GM23338 (cell line): ENCODE measurements at places on chromosomes 5 and 9.

DNA sequence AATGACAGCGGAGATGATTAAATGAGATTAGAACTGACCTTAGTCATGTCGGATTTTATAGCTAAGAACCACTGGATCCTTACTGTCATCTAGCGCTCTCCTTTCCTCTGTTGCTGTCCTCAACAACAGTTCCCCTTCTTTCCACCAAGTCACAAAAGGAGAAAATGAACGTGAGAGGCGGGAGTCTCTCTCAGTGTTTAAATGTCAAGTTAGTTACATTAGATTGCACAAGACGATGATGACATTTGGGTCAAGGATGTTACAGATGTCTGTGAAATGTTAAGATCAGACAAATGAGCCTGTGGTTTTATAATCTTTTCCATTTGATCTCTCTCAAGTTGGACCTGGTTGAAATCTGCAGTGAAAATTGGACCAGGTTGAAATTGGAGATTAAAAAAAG lies 53.5 kb downstream of the FBXO38 start:
- no peak for DNase-seq
- peaks cover 43% of the 10 kb centered on the region for H3K36me3 ChIP-seq
- H3K27ac ChIP-seq, result no peak overlapping the region
- H3K4me1 ChIP-seq, result no peaks in the 10 kb centered on the region

GRCh38 chr9:82254646-82255367 lies 266.2 kb downstream of the SPATA31D1 start:
- H3K27ac ChIP-seq, result no peak overlapping the region
- no peak overlapping the region for H3K4me3 ChIP-seq
- H3K27me3 ChIP-seq, result no peaks in the 10 kb centered on the region
- no peaks in the 10 kb centered on the region for H3K36me3 ChIP-seq
- H3K4me1 ChIP-seq, result no peaks in the 10 kb centered on the region

GRCh38 chr5:93519740-93520139 lies 61.3 kb downstream of the NR2F1-AS1 start:
- H3K4me3 ChIP-seq, result no peak overlapping the region
- H3K36me3 ChIP-seq, result no peaks in the 10 kb centered on the region
- H3K4me1 ChIP-seq, result no peaks in the 10 kb centered on the region
- DNase-seq, result no peak
- no peak overlapping the region for H3K27ac ChIP-seq
- no peaks in the 10 kb centered on the region for H3K27me3 ChIP-seq

GRCh38 chr5:71652349-71652748 lies 65.2 kb downstream of the MCCC2 start:
- no peak for DNase-seq
- H3K4me3 ChIP-seq, result no peak overlapping the region
- H3K27ac ChIP-seq, result no peak overlapping the region
- 0 out of 2 replicates have a peak, but pooled peaks cover 3% of the 10 kb centered on the region for H3K4me1 ChIP-seq
- H3K27me3 ChIP-seq, result no peaks in the 10 kb centered on the region

DNA sequence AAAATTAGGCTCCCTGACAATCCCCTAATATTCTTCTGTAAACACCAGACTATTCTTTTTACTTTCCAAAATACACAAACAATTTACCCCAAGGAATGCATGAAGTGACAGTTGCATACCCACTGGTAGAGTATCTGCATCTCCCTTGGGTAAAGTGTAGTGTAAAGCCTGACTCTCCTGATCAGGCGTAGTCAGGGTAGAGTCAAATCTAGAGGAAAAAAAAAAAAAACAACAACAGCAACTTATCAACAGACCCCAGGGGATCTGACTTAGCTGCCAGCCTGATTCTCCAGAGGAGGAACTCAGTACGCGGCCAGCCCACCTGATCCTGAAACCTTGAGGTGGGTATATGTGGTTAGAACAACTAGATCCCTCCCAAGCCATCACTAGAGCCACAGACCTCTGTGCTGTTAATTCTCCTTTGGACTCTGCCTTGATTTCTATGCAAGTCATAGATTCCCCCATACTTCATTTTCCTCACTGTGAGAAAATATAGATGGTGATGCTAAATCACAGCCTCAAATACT lies 61.0 kb downstream of the ZNF608 start:
- H3K4me3 ChIP-seq, result no peak overlapping the region
- H3K36me3 ChIP-seq, result no peaks in the 10 kb centered on the region
- peaks cover 23% of the 10 kb centered on the region; the same call in 1 of the 2 replicates for H3K4me1 ChIP-seq
- no peaks in the 10 kb centered on the region for H3K27me3 ChIP-seq

DNA sequence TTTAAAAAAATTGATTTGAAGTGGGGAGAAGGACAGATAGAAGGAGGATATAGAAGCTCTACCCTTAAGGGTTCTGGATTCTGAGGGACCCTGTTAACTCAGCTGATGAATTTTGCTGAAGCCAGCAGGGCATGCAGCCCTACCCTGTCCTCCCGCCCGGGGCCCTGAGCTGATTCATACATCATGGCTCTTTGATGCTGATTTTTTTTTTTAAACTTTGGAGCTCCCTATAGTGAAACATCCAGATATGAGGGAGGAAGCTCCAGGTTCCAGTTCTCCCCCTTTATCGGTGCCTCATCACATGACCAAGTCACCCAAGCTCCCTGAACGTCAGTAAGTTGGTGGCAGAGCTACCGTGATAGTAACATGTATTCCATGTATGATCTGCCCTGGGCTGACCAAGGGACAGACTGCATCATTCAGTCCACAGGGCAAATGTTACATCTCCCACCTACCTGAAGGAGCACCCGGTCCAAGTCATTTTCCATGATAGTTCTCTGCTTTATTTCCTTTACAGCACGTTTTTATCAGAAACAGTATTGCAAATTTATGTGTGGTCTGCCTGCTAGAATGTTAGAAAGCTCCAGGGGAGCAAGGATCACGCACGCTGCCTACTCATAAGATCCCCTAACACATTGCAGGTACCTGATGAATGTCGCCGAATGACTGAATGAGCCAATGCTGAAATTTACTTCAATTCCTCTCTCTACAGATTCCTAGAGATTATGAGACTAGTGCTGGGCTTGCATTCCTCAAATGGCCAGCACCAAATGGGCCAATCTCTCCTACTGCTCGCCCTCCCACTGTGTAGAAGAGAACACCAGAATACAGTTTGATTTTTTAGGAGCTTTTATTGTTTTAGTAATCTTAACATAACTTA lies 25.9 kb downstream of the SPARC start:
- H3K36me3 ChIP-seq, result 0 out of 2 replicates have a peak, but pooled peaks cover 11% of the 10 kb centered on the region
- H3K4me3 ChIP-seq, result no peak overlapping the region
- DNase-seq, result no peak
- no peak overlapping the region for H3K27ac ChIP-seq

DNA sequence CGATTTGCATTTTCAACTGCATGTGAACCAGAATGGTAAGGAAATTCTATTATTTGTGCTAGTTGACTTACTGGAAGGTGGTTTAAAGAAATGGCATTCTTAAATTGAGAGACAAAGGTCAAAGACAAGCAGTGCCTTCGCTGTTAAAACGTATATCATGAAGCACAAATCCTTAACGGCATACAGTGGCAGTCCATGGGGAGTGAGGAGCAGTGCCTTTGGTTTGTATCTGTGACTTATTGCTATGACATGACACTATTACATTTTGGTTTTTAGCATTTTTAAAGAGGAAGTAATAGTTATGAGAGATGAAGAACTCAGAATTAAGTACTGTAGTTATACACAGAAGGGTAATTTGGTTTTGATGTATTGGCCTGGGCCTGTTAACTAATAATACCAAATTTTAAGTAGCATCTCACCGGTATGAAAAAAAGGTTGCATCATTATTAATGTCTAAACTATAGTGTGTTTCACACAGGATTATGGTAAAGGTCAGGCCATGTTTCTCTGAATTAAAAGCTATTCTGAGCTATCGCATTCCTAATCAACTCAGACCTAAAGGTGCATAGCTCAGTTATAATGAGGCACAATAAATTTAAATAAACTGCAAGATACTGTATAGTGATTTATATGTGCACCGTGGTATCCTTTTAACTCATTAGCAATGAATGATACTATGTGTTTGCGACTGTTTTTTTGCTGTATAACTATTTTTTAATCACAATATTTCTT lies 339.8 kb upstream of the ARRDC3 start:
- H3K27me3 ChIP-seq, result no peaks in the 10 kb centered on the region
- H3K27ac ChIP-seq, result no peak overlapping the region
- H3K36me3 ChIP-seq, result no peaks in the 10 kb centered on the region
- H3K4me3 ChIP-seq, result no peak overlapping the region
- DNase-seq, result no peak

- no peaks in the 10 kb centered on the region for H3K27me3 ChIP-seq
- DNase-seq, result no peak
- H3K36me3 ChIP-seq, result no peaks in the 10 kb centered on the region
- no peaks in the 10 kb centered on the region for H3K4me1 ChIP-seq
- no peak overlapping the region for H3K27ac ChIP-seq
Measured at GRCh38 chr9:114250648-114251047, 72.2 kb upstream of the ORM1 start.

- H3K4me3 ChIP-seq, result no peak overlapping the region
- no peaks in the 10 kb centered on the region for H3K27me3 ChIP-seq
- no peak overlapping the region for H3K27ac ChIP-seq
- DNase-seq, result no peak
Measured at GRCh38 chr5:82091617-82092016, 119.8 kb downstream of the ATG10 start.

- DNase-seq, result no peak
- no peaks in the 10 kb centered on the region for H3K36me3 ChIP-seq
- no peak overlapping the region for H3K4me3 ChIP-seq
Measured at GRCh38 chr5:137606401-137606800, 107.3 kb upstream of the SPOCK1 start.
